ENCODE measurements at places on chromosomes 3 and 15.

DNA sequence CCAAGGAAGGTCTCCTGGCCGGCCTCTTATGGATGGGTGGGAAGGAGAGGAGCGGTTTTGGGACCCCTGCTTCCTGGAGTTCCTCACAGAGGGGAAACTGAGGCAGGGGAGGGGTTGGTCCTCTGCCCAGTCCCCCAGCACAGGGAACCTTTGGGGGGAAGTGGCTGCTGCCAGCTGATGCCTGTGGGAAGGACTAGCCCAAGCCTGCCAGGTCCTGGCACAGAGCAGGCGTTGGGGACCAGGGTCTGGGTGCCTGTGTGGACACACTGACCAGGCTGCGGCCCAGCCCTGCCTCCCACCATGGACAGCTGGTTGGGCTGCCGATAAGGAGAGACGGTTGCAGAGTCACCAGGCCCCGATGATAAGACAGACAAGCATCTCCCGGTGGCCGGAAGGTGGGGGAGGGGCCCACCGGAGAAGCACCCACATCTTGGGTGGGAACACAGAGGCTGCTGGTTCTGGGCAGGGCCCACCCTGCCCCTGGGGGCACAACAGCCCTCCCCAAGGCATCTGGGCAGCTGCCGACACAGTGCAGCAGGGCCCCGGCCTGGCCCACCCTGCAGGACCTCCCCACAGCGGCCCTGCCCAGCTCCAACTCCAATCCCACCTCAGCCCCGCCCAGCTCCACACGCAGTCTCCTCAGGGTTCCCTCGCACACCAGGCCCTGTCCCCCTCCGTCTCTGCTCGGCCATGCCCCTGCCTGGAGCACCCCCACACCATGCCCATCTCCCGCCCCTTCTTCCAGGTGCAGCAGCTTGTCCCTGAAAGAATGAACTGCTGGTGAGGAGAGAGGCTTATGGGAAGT, 50.7 kb downstream of the DNAJB8 start:
- DNase-seq = peak; percentile 29

DNA sequence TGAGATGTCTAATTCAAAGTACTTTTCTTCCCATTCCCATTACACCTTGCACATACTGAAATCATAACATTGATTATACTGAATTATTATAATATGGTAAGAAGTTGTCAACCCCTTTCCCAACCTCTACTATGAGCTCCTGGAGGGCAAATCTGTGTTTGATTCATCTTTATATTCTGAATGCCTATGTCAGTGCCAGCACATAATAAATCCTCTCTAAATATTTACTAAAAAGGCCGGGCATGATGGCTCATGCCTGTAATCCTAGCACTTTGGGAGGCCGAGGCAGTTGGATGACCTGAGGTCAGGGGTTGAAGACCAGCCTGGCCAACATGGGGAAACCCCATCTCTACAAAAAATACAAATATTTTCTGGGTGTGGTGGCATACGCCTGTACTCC, 392.5 kb upstream of the CADM2 start:
- DNase-seq = no peak

DNA sequence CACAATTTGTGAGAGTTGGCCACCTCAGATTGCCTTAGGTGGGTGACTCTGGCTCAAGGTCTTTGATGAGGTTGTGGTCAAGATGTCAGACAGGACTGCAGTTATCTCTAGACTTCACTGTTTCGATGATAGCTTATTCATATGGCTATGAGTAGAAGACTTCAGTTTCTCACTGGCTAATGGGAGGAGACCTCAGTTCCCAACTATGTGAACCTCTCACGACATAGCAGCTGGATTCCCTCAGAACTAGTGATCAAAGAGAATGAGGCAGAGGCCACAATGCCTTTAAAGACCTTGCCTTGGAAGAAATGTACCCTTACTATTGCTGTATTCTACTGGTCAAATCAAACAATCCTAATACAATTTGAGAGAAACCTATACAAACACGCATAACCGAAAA, 607.5 kb upstream of the ROBO2 start:
- DNase-seq = no peak

GRCh38 chr15:86854176-86854575, 774.5 kb downstream of the AGBL1 start:
- DNase-seq = no peak

DNA sequence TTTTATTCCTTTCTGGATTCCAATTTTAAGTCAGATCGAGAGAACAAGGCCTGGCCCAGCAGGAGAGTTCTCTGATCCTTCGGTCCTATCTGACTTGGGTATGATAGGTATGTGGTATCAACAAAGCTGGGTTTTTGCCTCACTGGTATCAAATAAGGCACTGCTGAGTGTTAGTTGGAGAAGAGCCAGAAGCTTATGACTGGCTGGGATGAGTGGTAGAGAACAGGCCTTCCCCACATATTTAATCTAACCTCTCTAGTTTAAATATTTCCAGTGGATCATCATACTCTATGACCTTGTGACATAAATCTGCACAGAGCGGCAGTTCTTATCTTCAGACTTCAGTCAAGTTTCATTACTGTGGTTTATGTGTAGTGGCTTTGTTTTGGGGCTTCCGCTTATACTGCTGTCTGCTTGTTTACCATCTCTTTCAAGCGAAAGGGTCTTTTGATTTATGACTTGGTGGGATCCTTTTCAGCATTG, 164.5 kb downstream of the PTPRG start:
- no peak for DNase-seq

DNA sequence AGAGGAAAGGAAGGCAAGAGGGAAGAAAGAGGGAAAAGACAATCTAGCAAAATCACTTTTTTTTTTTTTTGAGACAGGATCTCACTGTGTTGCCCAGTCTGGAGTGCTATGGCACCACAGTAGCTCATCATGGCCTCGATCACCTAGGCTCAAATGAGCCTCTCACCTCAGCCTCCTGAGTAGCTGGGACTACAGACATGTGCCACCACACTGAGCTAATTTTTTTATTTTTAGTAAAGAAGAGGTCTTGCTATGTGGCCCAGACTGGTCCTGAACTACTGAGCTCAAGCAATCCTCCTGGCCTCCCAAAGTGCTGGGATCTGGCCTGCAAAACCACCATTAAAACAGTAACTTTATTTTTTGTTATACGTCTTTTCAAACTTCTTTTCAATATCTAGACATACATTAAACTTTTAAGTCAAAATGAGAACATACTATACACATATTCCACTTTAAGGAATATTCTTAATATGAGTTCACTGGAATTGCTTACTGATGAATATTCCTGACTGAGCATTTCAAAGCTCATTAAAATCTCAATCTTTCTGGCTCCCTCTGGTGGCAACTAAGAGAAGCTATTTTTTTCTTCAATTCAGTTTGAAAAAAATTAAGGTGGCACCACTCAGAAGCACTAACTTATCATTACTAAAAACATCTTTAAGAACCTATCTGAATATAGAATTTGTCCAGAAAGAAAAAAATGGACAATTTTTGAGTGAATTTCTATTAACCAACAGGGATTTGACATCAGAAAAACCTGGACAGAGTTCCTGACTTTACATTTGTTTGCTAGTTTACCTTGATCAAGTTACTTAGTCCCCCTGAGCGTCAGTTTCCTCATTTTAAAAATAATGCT, 40.9 kb downstream of the UACA start:
- peak; percentile 46 for DNase-seq

- DNase-seq = no peak
Measured at GRCh38 chr15:47711655-47712054, 5.7 kb upstream of the SEMA6D start.

DNA sequence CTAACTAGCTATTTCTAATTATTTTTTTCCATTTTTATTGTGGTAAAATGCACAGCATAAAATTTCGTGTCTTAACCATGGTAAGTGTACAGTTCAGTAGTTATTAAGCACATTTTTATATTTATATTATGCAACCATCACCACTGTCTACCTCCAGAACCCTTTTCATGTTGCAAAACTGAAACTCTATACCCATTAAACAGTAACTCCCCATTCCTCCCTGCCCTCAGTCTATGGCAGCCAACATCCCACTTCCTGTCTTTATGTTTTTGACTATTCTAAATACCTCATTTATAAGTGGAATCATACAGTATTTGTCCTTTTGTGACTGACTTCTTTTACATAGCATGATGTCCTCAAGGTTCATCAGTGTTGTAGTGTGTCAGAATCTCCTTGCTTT, 25.5 kb downstream of the SLC35A5 start:
- no peak for DNase-seq

DNA sequence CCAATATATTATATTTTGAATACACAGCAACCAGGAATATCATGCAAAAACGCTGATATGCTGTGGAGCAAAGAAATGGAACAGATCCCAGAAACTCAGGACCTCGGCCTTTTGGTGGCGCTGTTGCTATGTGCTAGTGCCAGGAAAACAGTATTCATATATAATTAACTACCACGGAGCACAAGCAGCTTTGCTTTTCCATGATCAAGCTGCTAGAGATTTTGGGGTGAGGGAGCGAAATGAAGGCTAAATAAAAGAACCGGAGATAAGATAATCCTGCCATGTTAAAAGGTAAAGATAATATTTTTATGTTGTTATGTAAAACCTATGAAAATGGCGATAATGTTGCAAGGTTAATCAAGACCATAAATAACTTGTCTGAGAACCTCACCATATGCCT, 157.7 kb upstream of the FAM3D start:
- DNase-seq = no peak

GRCh38 chr3:73605412-73605811, 19.3 kb downstream of the PDZRN3 start:
- DNase-seq = no peak

- DNase-seq = no peak
Measured at GRCh38 chr3:191944835-191945234, 483.9 kb downstream of the PYDC2 start.

Measured in CD4-positive, alpha-beta T cell treated with Interleukin-4 for 1 hour (primary cell).